CD4-positive, alpha-beta T cell treated with Interleukin-15 for 1 hour (primary cell): ENCODE measurements at places on chromosomes 6 and 20.

DNA sequence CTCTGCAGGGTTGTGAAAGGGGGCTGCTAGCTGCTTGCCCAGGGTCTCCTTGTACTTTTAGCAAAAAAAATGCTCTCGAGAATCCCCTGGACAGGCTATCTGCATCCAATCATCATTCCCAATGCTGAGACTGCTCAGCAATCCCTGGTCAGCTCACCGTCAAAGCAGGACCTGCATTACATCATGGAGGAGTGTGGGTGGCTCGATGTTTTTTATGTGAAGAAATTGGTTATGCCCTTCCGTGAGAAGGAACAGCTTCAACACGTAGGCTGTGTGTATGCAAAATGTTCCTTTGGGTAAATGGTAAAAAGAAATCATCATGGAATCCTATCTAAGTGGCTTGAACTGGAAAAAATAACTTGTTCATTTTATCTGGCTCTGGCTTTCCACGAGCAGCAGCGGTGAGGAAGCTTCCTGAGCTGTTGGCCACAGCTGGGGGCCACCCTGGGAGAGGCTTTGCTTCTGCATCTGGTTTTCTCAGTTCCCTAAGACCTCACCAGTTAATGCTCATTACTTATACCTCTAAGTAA lies 111.4 kb downstream of the FYN start:
- DNase-seq: no peak

- DNase-seq: no peak
These were observed 155.1 kb upstream of the TNFAIP3 start for GRCh38 chr6:137711972-137712371.

DNA sequence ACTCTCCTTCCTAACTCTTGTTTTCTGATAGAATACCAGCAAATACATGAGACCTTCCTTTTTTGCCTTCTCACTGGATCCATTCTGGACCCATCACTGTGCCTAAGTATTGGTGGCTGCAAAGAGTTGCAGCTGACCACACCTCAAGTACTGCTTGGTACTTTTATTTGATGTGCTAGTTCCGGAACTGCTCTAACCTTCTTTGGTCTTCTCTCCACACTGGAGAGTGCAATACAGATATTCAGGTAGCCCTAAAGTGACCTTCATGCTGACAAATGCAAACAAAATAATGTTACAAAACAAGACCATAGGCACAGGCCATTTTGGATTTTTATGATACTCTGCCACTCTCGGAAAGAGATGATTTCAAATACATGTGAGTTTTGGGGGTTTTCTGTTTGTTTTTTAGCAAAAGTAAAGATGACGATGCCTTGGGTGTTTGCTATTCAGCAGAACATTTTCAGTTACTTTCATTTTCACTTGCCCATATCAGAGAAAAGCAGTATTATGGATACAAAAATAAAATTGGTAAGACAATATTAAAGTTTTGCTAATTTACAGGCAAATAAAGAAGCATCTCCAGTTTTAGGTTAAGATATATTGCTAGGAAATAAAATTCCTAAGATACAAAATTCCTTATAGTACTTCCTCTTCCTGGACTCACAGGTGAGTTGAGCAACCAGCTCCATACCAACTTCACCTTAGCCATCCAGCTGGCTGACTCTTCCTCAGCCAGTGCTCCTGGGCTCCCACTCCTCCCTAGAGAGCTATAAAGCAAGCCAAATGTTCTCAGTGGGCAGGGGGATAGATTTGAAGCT lies 42.0 kb downstream of the PTPRK start:
- DNase-seq: no peak

DNA sequence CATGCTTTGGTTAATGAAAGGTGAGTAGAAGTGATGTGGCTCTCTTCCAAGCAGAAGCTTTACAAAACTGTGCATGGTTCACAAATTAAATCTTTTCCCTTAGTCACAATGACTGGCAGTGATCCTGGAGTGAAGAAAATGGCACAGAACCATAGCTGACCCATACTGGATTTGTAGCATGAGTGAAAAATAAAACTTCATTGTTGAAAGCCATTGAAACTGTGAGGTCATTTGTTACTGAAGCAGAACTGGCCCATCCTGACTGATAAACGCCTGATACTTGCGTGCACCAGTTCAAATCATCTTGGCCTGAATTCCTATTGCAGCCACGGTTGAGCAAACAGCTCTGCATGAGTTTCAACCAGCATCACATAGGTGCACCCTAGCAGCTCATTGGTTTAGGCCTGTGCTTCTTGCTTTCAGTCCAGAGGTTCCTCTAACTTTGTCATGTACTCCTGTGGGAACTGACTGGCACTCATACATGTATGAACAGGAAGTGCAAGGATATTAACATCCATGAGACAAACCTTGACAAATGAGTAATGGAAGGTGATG lies 40.5 kb downstream of the SAMD5 start:
- no peak for DNase-seq

GRCh38 chr6:87281426-87281825 lies 41.0 kb upstream of the SMIM8 start:
- no peak for DNase-seq

DNA sequence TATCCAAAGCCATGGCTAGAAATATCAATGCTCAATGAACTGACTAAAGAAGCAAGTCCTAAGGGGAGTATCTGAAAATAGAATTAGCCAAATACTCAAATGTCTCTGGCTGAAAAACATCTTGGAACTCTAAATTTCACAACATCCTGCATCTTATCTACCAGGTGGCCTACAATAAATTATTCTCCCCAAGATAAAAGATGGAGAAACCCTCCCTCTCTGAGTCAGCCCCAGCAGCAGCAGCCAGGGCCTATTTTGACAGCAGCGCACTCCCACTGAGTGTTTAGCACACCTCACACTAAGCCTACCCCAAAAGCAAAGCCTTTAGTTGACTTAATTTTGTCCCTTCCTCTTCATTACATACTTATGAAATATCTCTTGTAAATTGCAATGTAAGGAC lies 5.9 kb downstream of the CALHM6 start:
- no peak for DNase-seq

DNA sequence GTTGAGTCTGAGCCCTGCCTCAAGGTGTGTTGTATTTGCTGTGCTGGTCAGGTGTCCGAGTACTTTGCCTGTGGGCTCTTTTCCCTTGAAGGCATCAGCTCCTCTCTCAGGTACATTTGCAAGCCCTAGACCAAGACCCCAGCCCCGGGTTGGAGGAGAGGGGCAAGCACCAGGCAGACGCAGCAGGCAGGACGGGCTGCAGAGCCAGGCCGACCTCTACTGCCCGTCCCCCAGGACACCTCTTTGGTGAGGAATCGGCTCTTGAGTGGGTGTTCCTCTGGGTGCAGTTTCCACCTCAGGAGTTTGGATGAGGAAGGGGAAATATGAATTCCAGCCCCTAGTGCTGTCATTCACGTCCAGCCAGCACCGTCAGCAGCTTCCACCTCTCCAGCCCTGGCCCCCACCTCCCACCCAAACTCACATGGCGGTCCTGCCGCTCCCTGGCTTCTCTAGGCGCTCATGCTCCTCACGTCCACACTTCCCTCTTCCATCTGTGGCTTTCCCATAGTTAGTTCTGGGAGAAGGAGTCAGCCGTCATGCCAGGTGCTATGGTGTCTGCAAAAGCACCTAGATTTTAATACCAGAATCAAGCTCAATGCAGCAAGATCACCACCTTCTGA lies 183.9 kb downstream of the DLL1 start:
- no peak for DNase-seq

DNA sequence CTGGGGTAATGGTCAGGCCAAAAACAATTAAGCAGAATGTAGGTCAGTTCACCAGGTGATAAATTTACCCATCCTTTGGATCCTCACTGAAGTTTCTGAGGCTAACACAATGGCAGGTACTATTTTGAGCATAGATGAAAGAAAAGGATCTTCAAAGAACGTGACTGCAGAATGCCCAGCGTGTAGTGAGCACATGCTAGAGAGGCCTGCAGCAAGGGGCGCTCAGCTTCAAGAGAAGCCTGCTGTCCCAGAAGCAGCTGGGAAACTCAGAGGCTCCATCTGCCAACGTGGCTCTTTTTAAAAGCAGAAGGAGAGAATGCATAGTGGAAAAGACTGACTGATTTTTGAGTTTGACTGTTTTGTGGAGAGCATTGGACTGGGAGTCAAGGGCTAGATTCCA lies 57.4 kb downstream of the CD83 start:
- no peak for DNase-seq

DNA sequence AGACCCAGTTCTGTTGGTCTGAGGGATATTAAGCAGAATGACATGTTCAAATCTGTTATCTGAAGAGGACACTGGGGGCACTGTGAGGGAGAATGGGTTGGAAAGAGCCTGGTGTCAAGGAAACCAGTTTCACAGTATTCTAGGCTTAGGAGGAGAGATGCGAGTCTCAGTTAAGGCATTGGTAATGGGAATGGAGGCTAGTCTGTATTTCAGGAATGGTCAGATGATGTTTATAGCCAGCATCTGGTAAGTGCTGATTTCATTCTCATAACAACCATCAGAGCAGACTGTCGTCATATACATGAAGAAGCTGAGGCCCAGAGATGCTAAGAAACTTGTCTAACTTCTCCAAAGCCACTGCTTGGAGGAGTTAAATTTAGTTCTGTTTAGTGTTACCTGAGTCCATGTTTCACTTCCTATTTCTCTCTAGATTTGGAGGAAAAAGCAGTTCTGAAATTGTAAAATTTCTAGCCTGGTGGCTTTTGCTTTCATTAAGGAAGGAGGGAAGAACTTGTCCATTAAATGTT lies 242.0 kb downstream of the ARID1B start:
- DNase-seq: no peak

- DNase-seq: no peak
These were observed 49.8 kb downstream of the GRIK2 start for GRCh38 chr6:101443315-101443714.

GRCh38 chr6:38509713-38510112 lies 130.0 kb downstream of the BTBD9 start:
- DNase-seq: no peak

DNA sequence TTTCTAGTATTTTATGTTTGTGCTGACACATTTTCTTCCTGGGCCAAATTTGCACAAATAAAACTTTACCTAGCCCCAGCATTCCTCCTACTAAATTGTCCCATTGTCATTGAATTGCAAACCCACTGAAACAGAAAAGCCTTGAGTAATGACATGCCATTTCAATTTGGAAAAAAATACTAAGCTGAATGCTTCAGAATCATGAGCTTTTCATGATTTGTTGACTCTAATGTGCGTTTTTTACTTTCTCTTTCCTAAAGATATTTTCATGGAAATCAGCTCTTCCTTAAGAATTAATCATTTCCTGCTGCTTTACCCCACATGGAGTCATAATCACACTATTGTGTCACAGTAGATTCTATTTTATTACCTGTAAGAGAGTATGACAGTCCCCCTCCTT lies 47.4 kb downstream of the TRDN start:
- no peak for DNase-seq

DNA sequence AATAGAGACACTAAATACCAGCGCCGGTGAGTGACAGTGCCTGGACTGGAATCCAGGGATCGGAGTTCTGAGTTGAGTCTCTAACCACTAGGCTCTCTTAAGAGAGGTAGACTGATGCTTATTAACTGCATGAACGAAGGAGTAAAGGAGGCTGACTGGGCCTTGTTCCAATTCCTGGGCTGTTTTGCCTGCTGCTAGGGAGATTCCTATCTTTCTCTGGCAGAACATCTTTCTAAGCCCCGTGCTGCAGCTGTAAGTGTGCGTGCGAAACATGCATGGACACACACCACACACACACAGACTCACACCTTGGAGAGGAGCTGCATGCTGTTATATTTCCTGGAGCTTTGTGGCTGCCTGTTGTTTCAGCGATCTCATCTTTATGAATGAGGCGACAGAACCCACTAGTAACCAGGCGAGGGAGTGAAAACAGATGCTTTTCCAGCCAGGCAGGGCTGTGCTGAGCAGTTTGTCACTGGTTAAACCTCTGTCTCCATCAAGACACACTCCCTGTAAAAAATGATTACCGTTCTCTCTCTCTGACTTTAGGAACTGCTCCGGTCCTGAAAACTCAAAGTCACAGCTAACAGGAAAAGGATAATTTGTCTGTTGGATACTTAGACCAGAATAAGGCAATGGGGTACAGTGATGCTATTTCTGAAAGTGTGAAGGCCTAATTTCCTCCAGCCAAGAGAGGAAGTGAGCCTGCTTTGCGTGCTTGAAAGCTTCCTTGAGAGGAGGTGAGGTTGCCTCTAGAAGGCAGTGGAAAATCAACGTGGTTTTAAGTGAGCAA lies 157.4 kb upstream of the ZNF217 start:
- peak; percentile 47 for DNase-seq

DNA sequence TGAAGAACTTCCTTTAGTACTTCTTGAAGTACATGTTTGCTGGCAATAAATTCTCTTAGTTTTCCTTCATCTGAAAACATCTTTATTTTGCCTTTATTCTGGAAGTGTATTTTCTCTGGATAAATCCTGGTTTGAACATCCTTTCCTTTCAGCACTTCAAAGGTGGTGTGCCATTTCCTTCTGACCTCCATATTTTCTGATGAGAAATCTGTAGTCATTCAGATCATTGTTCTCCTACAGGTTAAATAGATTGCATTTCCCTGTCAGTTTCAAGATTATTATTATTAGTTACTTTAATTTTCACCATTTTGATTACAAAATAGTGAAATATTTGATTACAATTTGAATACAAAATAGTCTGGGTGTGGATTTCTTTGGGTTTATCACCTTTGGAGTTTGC lies 134.5 kb downstream of the CDH26 start:
- DNase-seq: no peak

DNA sequence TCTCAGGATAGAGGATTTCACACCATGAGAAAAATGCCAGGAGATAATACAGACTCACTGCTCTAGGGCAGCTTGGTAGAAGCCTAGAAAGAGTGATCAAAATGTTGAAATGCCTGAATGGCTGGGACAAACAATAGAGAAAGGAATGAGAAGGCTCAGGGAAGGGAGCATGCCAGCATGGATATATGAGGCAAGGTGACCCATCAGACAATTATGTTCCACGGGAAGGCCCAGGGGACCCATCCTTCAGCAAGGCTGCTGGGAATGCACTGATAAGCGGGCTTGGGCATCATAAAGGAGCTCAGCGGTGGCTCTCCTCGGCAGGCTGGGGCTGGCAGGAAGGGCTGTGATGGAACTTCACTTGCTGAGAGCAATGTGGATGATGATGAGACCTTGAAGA lies 12.2 kb downstream of the HEBP2 start:
- no peak for DNase-seq

GRCh38 chr6:25454136-25454535 lies 175.0 kb downstream of the CARMIL1 start:
- DNase-seq: no peak

GRCh38 chr20:35129647-35130069 lies 17.5 kb downstream of the EDEM2 start:
- DNase-seq: no peak

- DNase-seq: no peak
These were observed 152.3 kb downstream of the OR2B2 start for GRCh38 chr6:27759930-27760329.

- no peak for DNase-seq
These were observed 683.7 kb downstream of the EPM2A start for GRCh38 chr6:145051661-145052060.

DNA sequence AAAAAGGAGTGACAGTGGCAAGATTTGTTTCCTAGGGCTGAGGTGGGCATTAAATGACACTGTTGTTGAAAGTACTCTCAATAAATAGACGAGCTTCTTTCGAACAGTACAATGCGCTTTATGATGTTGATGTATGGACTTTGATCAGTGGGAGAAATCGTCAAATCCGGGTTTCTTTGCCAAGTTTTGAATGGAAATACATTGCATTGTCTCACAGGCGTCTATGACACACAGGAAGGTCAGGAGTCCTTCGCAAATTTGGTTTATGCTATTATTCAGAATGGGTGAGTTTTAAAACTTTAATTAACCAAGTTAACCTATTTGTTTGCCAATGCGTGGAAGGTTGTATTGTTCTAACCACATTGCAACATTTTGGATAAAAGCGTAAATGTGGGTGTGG lies 547.3 kb upstream of the SLC35B3 start:
- no peak for DNase-seq
